ENCODE measurements at places on chromosomes 16 and 17. TPM values are rescaled to one million over a fixed set of nuclear protein-coding genes. Genes with fewer than 3 reads are reported as not detected.

XPO6 gene
- 125 TPM for total RNA-seq

DNA sequence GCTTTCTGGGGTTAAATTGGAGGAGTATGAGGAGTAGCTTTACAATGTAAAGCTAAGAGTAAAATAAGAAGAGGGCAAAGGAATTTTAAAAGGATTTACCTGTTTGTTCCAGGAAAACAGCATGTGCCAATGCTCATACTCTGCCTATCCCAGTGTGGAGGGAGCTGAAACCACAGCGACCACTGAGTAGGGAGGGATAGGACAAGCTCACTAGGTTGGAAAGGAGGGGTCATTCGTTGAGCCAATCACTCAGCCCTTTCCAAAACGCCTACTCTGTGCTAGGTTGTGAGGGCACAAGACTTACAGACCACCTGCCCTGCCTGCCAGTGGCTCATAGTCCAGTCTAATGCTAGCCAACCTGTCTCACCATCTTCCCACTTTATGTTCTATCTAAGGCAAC lies 1.1 kb upstream of the DNAJC7 start:
- peaks cover 13% of the 10 kb centered on the region for H3K36me3 ChIP-seq
- H3K27me3 ChIP-seq: no peaks in the 10 kb centered on the region
- H3K4me1 ChIP-seq: peaks cover 55% of the 10 kb centered on the region
- no peak for DNase-seq
- H3K27ac ChIP-seq: no peak overlapping the region

- H3K27me3 ChIP-seq: no peaks in the 10 kb centered on the region
- peak; percentile 90 for DNase-seq
- peaks cover 13% of the 10 kb centered on the region for H3K4me1 ChIP-seq
- no peak overlapping the region for H3K4me3 ChIP-seq
These were observed 7.2 kb upstream of the KRT36 start for GRCh38 chr17:41496803-41497484.

DNA sequence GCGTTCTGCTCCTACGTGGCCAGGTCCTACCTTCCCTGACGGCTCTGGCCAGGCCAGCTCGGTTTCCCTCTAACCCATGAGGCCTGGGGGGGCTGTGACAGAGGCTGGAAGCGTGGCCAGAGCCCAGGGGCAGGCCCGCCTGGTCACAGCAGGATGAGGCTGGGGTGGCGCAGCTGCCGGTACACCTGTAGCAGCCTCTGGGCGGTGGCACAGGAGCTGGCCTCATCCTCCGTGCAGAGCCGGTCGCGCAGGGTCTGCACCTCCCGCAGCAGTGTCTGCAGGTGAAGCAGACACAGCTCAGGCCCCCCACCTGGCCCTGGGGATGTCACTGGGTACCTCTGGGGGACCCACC lies 11.5 kb downstream of the FAAP100 start:
- H3K4me1 ChIP-seq: peaks cover 21% of the 10 kb centered on the region
- DNase-seq: no peak
- H3K4me3 ChIP-seq: no peak overlapping the region
- no peak overlapping the region for H3K27ac ChIP-seq
- H3K27me3 ChIP-seq: peaks cover 23% of the 10 kb centered on the region

CD300LG gene
- total RNA-seq: 65.9 TPM

GRCh38 chr16:59088431-59088830 lies 354.3 kb upstream of the GOT2 start:
- no peak overlapping the region for H3K4me3 ChIP-seq
- no peak overlapping the region for H3K27ac ChIP-seq
- H3K4me1 ChIP-seq: no peaks in the 10 kb centered on the region
- DNase-seq: no peak

AXIN1 gene
- 28.1 TPM for total RNA-seq

- H3K27ac ChIP-seq: peak overlapping the region; percentile 63
- H3K27me3 ChIP-seq: no peaks in the 10 kb centered on the region
- peaks cover 64% of the 10 kb centered on the region for H3K4me1 ChIP-seq
- DNase-seq: no peak
These were observed 305.2 kb downstream of the SEC14L1 start for GRCh38 chr17:77445760-77446532.

- no peak for DNase-seq
- H3K4me3 ChIP-seq: peak overlapping the region; percentile 64
- peaks cover 90% of the 10 kb centered on the region for H3K4me1 ChIP-seq
- no peaks in the 10 kb centered on the region for H3K27me3 ChIP-seq
- no peaks in the 10 kb centered on the region for H3K36me3 ChIP-seq
These were observed 441 bp downstream of the VASN start for GRCh38 chr16:4372001-4372577.

DNA sequence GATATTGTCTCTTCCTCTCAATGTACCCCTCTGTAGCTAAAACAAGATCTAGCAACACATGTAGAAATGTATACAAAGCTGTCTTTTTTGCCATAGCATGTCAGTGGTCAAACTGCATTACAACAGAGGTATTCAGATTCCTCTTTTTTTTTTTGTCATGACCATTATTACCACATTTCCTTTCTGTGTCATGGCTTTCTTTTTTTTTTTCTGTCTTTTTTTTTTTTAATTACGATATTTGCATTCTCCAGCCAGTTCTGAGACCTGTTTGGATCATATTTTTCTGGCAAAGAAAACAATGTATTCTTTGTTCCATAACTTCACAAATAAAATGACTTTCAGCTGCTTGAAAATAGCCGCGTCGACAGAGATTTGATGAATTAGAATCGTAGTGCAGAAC lies 27.4 kb upstream of the CAPNS2 start:
- H3K27ac ChIP-seq: no peak overlapping the region
- H3K4me1 ChIP-seq: no peaks in the 10 kb centered on the region
- no peaks in the 10 kb centered on the region for H3K36me3 ChIP-seq
- no peaks in the 10 kb centered on the region for H3K27me3 ChIP-seq
- H3K4me3 ChIP-seq: no peak overlapping the region

DNA sequence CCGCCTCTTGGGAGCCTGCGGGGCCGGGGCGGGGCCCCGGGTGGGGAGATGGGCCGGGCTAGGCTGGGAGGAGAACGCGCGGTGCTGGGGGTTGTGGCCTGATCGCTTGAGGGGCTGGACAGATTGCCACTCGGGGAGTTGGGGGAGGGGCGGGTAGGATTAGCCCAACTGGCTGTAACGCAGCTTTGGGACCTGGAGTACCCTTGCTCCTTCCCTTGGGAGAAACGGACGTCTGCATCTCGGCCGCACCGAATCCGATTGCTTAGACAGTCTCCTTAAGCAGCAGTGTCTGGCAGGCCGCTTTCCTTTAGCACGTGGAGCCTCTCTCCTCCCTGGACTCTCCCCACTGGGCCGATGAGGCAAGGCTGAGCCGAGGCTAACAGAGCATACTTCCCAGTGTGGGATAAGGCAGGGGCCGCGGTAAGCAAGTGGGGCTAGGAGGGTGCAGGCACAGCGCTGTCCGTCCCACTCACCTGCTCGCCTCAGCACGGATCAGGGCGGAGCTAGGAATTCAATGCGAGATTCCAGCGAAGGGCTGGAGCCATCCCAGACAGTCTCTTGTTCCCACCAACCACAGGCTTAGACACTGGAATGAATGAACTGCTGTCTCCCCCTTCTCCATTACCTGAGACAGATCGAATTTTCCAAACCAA lies 540 bp upstream of the ACLY start:
- peak overlapping the region; percentile 29 for H3K4me3 ChIP-seq
- H3K27ac ChIP-seq: peak overlapping the region; percentile 85
- H3K36me3 ChIP-seq: no peaks in the 10 kb centered on the region
- peaks cover 18% of the 10 kb centered on the region for H3K4me1 ChIP-seq

- DNase-seq: no peak
- no peak overlapping the region for H3K4me3 ChIP-seq
- peaks cover 10% of the 10 kb centered on the region for H3K36me3 ChIP-seq
- no peak overlapping the region for H3K27ac ChIP-seq
These were observed 9.9 kb downstream of the MLYCD start for GRCh38 chr16:83908798-83909197.

STX1B gene
- 0.55 TPM for total RNA-seq

DNA sequence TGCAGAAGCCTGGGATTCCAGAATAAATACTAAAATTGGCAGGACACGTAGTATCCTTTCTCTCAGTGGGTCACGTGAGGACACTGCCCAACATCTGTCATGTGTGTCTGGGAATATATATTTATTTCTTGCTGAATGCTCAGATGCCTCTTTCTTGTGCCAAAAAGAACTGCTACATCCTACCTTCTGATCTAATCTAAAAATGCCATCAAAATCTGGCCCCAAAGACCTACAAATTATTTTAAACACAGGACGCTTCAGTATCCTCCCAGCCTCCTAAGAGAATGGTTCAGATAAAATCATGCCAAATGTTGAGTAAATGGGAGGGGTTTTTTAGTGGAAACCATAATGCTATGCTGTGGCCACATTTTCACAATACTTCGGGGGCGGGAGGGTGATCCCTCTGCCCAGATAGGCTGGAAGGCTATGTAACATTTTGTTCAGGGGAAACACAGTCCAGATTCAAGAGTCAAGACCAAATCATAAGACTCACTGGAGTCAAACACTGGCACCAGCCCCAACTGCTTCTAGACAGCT lies 22.9 kb upstream of the CORO6 start:
- H3K27ac ChIP-seq: peak overlapping the region; percentile 59
- H3K4me3 ChIP-seq: no peak overlapping the region
- no peaks in the 10 kb centered on the region for H3K27me3 ChIP-seq
- peak; percentile 64 for DNase-seq

- H3K4me1 ChIP-seq: no peaks in the 10 kb centered on the region
- no peak overlapping the region for H3K4me3 ChIP-seq
- H3K27ac ChIP-seq: no peak overlapping the region
- DNase-seq: no peak
- no peaks in the 10 kb centered on the region for H3K36me3 ChIP-seq
These were observed 1950.1 kb downstream of the TP53TG3F start for GRCh38 chr16:35409503-35409902.

INCA1 gene
- total RNA-seq: 8.7 TPM

ORAI3 gene
- 22.2 TPM for total RNA-seq

GRCh38 chr17:31510308-31511194 lies 119.1 kb downstream of the RAB11FIP4 start:
- no peaks in the 10 kb centered on the region for H3K36me3 ChIP-seq
- H3K27ac ChIP-seq: peak overlapping the region; percentile 74
- H3K27me3 ChIP-seq: no peaks in the 10 kb centered on the region
- DNase-seq: no peak

DNA sequence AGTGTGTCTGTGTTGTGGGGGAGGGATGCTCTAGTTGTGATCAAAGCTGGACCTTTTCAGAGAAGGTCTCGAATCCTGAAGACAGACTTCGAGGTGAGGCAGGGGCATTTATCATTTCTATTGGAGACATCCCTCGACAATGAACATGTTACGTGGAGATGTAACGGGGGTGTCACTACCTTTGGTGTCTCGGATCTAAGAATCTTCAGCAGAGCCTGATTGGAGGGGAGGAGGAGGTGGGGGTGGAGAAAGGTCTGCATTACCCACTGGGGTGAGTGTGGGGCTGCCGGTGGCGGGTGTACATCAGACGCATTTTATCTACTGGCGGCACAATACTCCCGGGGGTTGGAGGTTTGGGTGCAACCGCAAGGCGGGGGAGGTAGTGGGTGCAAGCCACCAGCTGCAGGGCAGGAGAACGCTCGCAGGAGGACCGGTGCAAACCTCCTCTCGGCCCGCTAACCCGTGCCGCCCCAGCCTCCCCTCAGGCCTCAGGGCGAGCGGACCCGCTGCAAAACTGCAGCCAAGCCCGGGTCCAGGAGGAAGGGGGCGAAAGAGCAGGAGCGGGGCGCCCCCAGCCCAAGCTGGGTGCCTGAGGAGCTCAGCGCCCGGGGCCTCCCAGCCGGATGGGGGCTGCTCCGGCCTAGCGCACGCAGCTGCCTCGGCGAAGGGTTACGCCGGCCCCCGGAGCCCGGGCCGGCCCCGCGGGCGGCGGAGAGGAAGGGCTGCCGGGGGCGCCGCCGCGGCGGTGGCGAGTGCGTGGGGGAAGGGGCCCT lies 735 bp downstream of the ZNF652 start:
- H3K27me3 ChIP-seq: no peaks in the 10 kb centered on the region
- H3K36me3 ChIP-seq: no peaks in the 10 kb centered on the region
- peak overlapping the region; percentile 97 for H3K27ac ChIP-seq
- H3K4me1 ChIP-seq: peaks cover 37% of the 10 kb centered on the region

MT4 gene
- not detected for total RNA-seq

DNA sequence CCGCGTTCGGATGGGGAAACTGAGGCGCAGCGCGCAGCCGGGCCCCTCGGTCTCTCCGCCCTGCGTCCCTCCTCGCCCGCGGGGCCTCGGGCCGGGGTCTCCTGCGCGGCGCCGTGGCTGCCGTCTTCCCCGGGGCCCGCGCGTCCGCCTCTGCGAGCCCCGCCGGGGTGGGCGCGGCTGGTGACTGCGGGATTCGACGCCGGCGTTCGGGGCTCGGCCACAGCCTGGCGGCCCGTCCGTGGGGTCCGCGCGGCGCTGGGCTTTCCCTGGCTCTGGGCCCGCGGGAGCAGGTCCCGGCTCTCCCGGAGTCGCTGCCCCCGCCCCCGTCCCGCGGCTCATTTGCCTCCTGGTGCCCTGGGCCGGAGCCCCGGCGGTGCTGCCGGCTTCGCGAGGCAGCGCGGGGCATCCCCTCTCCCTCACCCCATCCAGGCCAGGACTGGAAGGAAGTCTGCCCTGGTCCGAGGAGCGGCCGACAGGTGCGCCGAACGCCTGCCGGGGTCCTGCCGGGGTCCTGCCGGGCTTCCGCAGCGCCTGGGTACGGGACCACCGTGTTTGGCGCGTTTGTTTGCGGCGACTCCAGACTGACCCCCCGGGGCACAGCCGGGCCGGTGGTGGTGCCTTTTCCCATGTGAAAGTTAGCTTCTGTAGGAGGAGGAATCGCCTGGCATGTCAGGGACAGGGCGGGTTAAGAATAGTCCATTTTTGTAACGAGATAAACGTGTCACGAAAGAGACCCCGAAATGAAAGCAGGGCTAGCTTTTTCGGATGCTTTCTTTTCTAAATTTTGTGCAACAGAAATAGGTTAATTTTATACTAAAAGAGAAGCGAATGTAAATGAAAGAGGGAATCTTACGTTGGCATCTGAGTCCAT lies 671 bp downstream of the CHMP6 start:
- H3K4me1 ChIP-seq: peaks cover 36% of the 10 kb centered on the region
- peak overlapping the region; percentile 84 for H3K27ac ChIP-seq
- no peaks in the 10 kb centered on the region for H3K27me3 ChIP-seq
- H3K4me3 ChIP-seq: peak overlapping the region; percentile 99
- DNase-seq: no peak
- H3K36me3 ChIP-seq: peaks cover 24% of the 10 kb centered on the region

Measured in upper lobe of left lung (tissue), 6 donors.